ENCODE measurements at places on chromosomes 11 and 22.
A peak's percentile ranks its signal among the peaks of the same experiment; 100 is the strongest.

GRCh38 chr11:102378818-102379217 lies 31.8 kb downstream of the BIRC2 start:
- no peak for DNase-seq

DNA sequence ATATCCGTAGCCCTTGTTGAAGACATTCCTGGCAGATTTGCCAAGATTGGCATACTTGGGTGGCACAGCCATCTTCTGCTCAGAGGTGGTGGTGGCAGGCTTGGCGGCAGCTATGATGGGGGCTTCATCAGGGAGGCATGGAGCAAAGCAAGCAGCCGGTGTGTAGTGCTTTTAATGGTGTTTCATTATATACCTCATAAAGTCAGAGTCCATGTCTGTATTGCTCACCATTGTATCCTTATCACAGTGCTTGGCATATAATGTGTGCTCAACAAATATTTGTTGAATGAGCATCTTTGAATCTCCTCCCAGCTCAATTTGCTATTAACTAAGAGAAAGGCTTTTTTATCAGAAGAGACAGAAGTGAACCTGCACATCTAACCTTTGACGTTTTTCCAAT lies 7.8 kb upstream of the DNHD1 start:
- DNase-seq = no peak

GRCh38 chr11:66591175-66591574 lies 1.7 kb downstream of the CCDC87 start:
- DNase-seq = no peak

- no peak for DNase-seq
Measured at GRCh38 chr22:43081968-43082367, 7.2 kb downstream of the TTLL1 start.

DNA sequence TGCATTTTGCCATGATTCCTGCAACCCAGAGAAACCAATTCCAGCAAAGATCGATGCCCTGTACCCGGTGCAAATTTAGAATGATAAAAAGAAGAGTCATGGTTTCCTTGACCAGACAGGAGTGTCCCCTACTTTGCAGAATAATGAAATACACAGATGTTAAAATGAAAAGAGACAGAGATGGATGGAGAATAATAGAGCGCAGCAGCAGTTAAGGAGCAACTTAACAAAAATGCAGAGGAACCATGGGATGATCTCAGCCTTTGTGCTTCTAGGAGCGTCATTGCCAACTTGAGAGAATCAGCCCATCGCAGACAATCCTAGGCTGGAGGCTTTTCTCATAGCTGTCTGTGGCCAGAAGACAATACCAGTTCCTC lies 127.1 kb downstream of the LDLRAD3 start:
- DNase-seq = no peak

DNA sequence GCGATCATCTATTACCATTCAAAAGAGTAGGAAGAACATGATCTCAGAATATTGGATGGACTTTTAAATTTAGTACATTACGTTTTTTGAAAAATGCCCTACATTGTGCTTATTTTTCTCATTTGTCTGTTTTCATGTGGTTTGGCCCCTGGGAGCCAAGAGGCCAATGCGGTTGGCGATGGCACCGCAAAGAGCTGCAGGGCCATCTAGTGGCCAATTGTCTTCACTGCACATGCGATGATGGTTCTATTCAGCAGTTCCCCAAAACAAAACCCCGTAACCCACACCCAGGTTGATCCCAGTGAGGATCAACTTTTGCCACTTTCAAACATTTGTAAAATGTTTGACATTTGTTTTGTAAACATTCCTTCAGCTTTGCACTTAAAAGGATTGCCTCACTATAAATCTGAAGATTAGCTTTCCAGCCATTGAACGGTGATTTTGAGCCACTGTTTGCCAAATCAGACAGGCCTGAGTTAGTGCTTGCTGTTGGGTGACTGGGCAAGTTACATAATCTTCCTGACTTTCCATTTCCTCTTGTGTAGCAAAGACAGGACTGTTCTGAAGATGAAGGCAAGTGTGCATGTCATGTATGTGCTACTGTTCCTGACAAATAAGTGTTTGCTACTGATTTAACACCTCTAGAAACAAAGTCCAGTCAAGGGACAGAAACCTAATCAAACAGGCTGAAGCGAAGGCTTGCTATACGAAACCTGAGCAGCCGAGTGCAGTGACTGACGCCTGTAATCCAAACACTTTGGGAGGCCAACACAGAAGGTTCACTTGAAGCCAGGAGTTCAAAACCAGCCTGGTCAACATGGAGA lies 29.2 kb upstream of the XBP1 start:
- peak; percentile 85 for DNase-seq

- DNase-seq = no peak
Measured at GRCh38 chr11:44280257-44280656, 29.7 kb downstream of the ALX4 start.

DNA sequence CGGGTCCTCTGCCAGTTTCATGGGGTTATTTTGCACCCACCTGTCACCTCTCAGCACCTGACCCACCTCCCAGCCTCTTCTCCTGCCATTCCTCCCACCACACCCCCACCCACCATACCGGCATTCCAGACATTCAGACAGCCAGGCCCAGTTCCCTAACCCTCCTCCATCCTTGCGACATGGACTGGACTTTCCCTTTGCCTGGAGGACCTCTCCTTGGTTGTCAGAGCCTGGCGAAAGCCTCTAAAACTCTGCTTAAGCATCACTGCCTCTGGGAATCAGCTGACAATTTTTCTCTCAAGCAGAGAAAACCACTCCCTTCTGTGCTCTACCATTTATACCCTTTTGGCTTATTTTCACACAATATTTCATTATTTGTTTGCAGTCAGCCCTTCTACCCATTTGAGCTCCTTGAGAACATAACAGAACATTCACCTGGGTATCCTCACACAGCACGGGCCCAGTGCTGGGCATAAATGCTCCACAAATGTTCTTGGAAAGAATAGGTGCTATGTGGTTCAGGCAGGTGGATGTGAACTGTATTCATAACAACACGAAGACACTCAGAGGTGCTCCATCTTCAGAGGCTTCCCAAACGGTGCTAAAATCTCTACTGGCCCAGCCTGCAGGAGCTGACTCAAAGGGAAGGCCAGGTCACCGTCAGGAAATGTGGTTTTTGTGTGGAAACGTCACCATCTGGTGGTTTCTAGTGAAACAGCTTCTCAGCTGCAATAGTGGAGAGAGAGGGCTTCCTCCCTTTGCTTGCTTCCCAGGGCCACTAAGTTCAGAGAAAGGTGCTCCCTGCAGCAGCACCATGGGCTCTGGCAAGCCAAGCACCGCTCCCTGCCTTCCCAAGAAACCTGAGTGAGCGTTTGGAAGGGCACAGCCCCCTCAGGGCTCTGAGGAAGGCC lies 10.4 kb downstream of the SPATA19 start:
- DNase-seq = peak; percentile 69

- no peak for DNase-seq
Measured at GRCh38 chr11:115682101-115682500, 177.9 kb upstream of the CADM1 start.

DNA sequence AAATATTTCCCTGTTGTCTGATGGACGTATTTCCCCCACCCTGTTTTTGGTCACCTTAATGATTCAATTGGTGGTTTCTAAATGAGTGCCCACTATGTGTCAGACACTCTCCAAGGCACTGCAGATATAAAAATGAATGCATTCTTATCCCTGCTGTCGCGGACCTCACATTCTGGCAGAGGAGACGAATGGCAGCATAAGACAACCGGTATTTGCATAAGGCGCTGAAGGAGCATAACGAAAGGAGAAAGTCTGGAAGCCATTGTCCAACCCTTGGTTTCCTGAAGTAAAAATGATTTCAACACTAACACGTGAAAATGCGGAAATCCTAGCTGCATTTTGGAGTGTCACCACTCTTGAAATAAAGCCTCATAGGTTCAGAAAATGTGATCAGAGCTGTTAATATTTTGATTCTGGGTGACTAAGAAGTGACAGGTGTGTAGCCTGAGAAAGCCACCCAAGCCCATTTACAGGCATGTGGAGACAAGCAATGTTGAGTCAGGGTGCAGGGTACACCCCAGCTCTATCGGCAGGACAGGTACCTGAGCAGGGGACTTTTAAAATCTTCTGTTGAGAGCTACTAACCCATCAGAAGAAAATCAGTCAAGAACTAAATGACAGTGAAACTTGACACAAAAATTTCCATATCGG lies 10.1 kb upstream of the GAB2 start:
- DNase-seq = no peak

GRCh38 chr11:5232176-5232575 lies 2.1 kb downstream of the HBD start:
- no peak for DNase-seq

DNA sequence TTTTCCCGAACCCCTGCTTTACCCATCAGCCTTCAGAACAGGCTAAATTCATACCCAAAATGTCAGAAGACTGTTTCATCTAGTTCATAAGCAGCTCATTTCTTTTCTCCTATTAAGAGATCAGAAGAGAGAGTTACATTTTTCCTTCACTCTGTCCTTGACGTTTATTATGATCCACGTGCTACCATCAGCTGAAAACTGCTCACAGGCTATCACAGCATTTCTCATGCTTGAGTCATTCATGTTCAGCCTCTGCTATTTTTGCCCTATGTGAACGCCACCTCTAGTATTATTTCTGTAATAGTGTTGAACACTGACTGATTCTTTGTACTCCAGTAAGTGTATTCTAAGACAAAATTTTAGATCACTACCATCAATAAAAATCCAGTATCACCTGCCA lies 51.9 kb downstream of the SLC1A2 start:
- no peak for DNase-seq

- DNase-seq = peak; percentile 1
Measured at GRCh38 chr11:69367211-69367964, 73.4 kb downstream of the MYEOV start.

- no peak for DNase-seq
Measured at GRCh38 chr11:28684011-28684586, 575.9 kb downstream of the METTL15 start.

GRCh38 chr11:92859156-92859690 lies 110.2 kb upstream of the MTNR1B start:
- no peak for DNase-seq

GRCh38 chr11:18490319-18490718 lies 34.7 kb downstream of the LDHAL6A start:
- DNase-seq = no peak

GRCh38 chr22:41106122-41106968 lies 14.0 kb downstream of the EP300 start:
- DNase-seq = no peak

GRCh38 chr11:5367448-5368074 lies 16.1 kb upstream of the OR51M1 start:
- DNase-seq = no peak
